ENCODE measurements at places on chromosomes 12 and 14.
A peak's percentile ranks its signal among the peaks of the same experiment; 100 is the strongest.

GRCh38 chr14:50823051-50823761 is 7.8 kb downstream of the NIN start:
- peaks cover 72% of the 10 kb centered on the region for H3K4me1 ChIP-seq
- no peaks in the 10 kb centered on the region for H3K27me3 ChIP-seq
- peak overlapping the region; percentile 35 for H3K4me3 ChIP-seq
- DNase-seq = no peak
- peaks cover 18% of the 10 kb centered on the region for H3K36me3 ChIP-seq
- peak overlapping the region; percentile 87 for H3K27ac ChIP-seq

DNA sequence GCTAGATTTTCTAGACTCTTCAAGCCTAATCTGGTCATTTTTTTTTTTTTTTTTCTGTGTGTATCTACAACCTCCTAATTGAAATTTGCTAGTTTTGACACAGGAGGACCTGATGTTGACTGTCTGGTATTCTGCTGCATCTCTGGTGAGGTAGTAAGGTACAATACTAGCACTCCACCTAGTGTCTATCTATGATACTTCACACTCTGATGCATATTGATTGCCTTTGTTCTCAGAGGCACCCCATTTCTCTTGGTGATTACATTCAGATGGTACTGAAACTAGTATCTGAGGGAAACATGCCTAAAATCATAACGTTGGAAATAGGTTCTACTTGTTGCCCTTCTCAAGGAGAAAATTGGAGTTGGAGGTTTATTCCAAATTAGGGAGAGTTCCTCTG is 930.5 kb upstream of the NOVA1 start:
- no peaks in the 10 kb centered on the region for H3K27me3 ChIP-seq
- H3K27ac ChIP-seq = peak overlapping the region; percentile 74
- DNase-seq = no peak
- H3K36me3 ChIP-seq = peaks cover 4% of the 10 kb centered on the region
- H3K4me1 ChIP-seq = peaks cover 4% of the 10 kb centered on the region

DNA sequence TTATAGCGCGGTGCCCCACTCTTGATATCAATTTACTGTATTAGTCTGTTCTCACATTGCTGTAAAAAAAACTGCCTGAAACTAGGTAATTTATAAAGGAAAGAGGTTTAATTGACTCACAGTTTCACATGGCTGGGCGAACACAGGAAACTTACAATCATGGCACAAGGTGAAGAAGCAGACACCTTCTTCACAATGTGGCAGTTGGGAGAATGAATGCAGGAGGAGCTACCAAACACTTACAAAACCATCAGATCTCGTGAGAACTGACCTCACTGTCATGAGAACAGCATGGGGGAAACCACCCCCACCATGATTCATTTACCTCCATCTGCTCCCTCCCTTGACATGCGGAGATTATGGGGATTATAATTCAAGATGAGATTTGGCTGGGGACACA is 42.3 kb downstream of the FBXO34 start:
- H3K36me3 ChIP-seq = peaks cover 47% of the 10 kb centered on the region
- no peak overlapping the region for H3K4me3 ChIP-seq
- no peaks in the 10 kb centered on the region for H3K27me3 ChIP-seq
- no peak overlapping the region for H3K27ac ChIP-seq
- DNase-seq = no peak

- H3K4me3 ChIP-seq = peak overlapping the region; percentile 77
- H3K27me3 ChIP-seq = peaks cover 73% of the 10 kb centered on the region
- H3K4me1 ChIP-seq = no peaks in the 10 kb centered on the region
- H3K36me3 ChIP-seq = no peaks in the 10 kb centered on the region
These were observed 202.8 kb downstream of the TTC8 start for GRCh38 chr14:89027097-89027740.

DNA sequence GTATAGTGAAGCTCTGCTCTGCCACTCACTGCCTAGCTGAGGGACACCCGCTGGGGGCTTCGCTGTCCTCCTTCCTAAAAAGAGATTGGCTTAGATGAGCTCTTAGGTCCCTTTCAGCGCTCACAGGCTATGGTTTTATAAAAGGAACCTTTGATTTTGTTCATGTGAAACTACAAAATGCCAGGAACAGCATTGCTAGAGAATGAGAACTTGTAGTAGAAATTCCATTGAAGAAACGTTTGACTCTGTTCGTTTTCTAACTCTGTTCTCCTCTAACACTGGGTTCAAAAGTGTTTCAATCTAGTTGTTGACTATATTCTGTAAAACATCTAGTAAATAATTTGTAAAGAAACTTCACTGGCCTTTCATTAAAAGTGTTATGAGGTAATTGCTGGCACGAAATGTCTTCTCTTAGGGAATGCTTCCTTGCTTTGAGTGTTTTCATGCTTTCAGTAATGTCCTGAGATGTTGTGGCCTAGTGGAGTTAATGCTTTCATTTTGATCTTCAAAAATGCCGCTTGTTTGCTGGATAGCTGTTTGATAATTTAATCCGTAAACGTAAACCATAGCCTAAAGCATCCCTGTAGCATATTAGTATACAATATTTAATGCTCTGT is 1.6 kb downstream of the MARK3 start:
- peak overlapping the region; percentile 8 for H3K27ac ChIP-seq
- H3K4me3 ChIP-seq = peak overlapping the region; percentile 96
- peaks cover 5% of the 10 kb centered on the region for H3K27me3 ChIP-seq
- DNase-seq = no peak

DNA sequence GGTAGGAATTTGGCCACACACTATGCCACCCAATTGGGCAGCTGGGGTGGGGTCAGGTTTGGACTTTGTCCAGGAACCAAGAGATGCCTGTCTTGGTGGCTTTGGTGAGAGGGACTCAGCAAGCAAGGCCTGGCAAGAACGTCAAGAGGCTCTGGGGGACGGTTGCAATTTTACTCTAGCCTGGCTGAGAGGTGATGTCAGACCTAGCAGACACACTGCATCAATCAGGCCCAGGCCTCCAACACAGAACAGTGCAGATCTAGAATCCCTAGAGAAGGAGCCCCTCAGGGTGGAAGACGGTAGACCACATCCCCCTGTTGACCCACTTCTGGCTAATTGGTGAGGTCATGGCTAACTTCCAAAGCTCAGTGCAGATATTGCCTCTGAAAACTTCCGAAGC is 1.6 kb upstream of the UNC119B start:
- H3K4me1 ChIP-seq = peaks cover 35% of the 10 kb centered on the region
- H3K27ac ChIP-seq = no peak overlapping the region
- no peaks in the 10 kb centered on the region for H3K27me3 ChIP-seq
- peak overlapping the region; percentile 85 for H3K4me3 ChIP-seq
- DNase-seq = no peak

DNA sequence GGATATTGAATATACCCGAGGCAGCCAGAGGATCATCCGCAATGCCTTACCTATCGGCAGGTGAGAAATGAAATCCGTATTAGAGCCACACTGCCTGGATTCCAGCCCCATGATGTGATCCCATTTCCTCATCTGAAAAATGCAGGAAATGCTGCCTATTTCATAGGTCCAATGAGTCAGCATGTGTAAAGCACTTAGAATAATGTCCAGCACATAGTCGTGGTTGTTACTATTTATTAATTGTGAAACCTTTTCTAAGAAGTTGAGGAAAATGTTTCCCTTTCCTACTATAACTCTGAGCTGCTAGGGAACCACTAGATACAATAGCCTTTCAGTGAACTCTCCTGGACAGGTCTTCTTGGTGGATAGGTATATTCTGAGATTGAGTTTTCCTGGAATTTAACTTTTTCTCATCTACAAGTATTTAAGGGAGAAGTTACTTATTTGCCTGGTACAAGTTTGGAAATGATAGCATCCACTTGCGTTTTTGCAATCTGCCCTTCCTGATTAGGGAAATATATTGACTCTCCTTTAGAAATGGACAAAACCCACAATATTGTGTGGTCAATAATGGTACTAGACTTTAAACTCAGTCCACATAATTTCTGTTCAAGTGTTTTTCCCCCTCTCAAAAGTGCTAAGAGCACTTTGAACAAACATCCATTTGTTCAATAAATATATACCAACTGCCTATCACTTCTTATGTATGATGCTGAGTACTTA is 12.2 kb downstream of the POLR3B start:
- no peak for DNase-seq
- no peaks in the 10 kb centered on the region for H3K4me1 ChIP-seq
- H3K27ac ChIP-seq = no peak overlapping the region
- no peak overlapping the region for H3K4me3 ChIP-seq
- peaks cover 16% of the 10 kb centered on the region for H3K36me3 ChIP-seq

- DNase-seq = no peak
- H3K4me3 ChIP-seq = no peak overlapping the region
- H3K4me1 ChIP-seq = peaks cover 26% of the 10 kb centered on the region
- H3K27me3 ChIP-seq = no peaks in the 10 kb centered on the region
- H3K27ac ChIP-seq = peak overlapping the region; percentile 3
These were observed 17.2 kb downstream of the NAV3 start for GRCh38 chr12:77847680-77848431.

GRCh38 chr12:34625116-34625515 is 602.8 kb downstream of the ALG10 start:
- peaks cover 6% of the 10 kb centered on the region for H3K36me3 ChIP-seq
- DNase-seq = no peak
- no peaks in the 10 kb centered on the region for H3K4me1 ChIP-seq
- H3K27me3 ChIP-seq = no peaks in the 10 kb centered on the region
- H3K4me3 ChIP-seq = no peak overlapping the region

DNA sequence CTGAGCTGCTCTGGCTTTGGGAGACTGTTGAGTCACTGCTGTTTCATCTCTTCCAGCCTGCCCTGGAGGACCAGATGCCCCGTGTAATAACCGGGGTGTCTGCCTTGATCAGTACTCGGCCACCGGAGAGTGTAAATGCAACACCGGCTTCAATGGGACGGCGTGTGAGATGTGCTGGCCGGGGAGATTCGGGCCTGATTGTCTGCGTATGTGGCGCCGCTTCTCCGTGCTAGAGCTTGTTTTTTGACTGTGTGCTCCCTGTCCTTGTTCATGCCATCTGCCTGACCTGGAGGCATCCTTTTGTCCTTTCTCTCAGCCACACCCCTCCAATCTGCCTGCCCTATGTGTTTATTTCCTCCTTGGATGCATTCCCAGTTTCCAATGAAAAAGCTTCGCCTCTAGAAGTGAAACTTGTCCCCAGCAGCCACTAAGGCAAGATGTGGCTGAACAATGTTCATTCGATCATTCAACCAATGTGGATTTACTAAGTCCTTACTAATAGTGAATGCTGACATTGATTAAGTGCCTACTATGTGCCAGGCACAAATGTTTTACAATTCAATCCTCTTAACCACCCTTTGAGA is 98.6 kb downstream of the NT5DC3 start:
- H3K27me3 ChIP-seq = peaks cover 10% of the 10 kb centered on the region
- H3K4me1 ChIP-seq = no peaks in the 10 kb centered on the region
- no peaks in the 10 kb centered on the region for H3K36me3 ChIP-seq
- no peak for DNase-seq
- H3K27ac ChIP-seq = no peak overlapping the region
- no peak overlapping the region for H3K4me3 ChIP-seq

DNA sequence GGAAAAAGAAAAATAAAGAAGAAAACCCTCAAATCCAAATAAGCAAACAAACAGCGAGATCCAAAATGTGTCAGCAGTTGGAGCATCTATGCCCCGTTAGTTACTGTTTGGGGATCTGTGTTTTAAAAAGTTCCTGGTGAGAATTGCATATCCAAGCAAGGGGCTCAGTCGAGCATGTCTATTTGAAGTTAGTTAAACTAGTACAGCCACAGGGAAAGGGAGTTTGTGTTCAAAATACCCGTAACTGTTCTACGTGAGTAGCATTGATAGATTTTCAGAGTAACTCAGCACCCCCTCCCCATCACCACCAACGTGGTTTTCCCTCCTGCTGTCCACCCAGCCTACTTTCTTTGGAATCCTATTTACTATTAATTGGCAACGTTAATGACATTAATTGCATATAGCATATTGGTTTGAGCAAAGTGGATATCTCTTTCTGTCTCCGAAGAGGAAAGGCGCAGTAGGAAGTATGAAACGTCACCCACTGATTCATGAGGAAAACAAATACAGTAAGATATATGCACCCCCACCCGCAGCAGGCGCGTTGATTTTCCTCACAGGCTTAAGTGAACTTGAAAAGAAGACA is 1.5 kb downstream of the NPAS3 start:
- H3K4me1 ChIP-seq = peaks cover 53% of the 10 kb centered on the region
- no peaks in the 10 kb centered on the region for H3K36me3 ChIP-seq
- H3K27me3 ChIP-seq = peaks cover 14% of the 10 kb centered on the region
- DNase-seq = no peak
- H3K4me3 ChIP-seq = peak overlapping the region; percentile 97

- no peak overlapping the region for H3K27ac ChIP-seq
- H3K27me3 ChIP-seq = no peaks in the 10 kb centered on the region
- H3K4me1 ChIP-seq = no peaks in the 10 kb centered on the region
- H3K36me3 ChIP-seq = no peaks in the 10 kb centered on the region
- no peak for DNase-seq
These were observed 17.7 kb downstream of the NUBPL start for GRCh38 chr14:31578792-31579501.
